ENCODE measurements at places on chromosomes 1 and 21. TPM values are rescaled to one million over a fixed set of nuclear protein-coding genes. Genes with fewer than 3 reads are reported as not detected.
A peak's percentile ranks its signal among the peaks of the same experiment; 100 is the strongest.

The PROK1 gene
- total RNA-seq = not detected

The MTARC1 gene
- total RNA-seq = 4.2 TPM

The TMEM269 gene
- not detected for total RNA-seq

The PYHIN1 gene
- total RNA-seq = not detected

The CD52 gene
- total RNA-seq = 3.8 TPM

The SPRR4 gene
- total RNA-seq = not detected

The STUM gene
- 7.6 TPM for total RNA-seq

The MTARC2 gene
- 21.0 TPM for total RNA-seq

The LRRC71 gene
- not detected for total RNA-seq

The CASQ1 gene
- total RNA-seq = 4.6 TPM

DNA sequence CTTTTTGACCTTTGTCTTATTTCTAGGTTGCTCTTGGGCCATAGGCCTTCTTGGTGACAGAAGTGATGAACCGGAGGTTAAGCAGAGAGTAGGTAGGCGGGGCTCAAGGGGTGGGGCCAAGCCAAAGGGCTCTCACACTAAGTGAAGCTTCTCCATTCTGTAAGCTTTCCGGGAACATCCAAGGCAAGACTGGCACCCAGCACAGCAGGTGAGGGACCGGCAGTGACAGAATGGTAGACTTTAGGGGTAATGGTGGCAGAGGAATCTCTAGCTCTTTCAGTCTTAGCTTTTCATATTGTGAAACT is at the start of gene TNFAIP8L2:
Gene TNFAIP8L2, plus strand, starts transcription at position 135 of the 305 bp plus-strand sequence. CDS start 2,049 bp downstream, outside the sequence.
- no peak for DNase-seq

GRCh38 chr1:212455803-212456528 is 23.2 kb downstream of the NENF start:
- peak; percentile 97 for DNase-seq

DNA sequence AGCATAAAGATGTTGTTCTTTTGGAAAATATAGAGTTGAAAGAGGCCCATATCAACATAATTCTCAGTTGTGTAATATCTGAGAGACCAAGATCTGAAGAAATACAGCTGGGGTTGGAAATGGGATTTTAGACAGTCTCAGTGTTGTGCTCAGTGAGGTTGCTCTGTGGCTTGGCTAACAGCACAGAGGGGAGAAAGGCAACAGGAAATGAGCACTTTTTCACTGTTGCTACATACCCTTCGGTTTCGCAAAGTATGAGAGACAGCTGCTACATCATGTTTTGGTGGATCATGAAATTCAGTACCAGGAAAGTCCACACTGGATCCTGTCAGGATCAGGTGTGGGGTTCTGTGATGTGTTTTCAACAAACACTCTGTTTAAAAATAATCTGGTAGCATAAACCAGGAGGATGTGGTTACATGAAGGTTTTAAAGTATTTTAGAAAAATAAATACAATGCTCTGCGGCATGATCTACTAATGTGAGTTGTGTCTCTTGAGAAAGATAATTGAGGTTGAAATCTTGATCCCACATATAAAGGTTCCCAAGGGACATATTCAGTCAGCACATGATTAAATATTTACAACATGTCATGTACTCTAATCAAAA is 7.0 kb upstream of the GPR88 start:
- no peak for DNase-seq

GRCh38 chr21:17636711-17637110 is 24.0 kb upstream of the BTG3 start:
- no peak for DNase-seq

DNA sequence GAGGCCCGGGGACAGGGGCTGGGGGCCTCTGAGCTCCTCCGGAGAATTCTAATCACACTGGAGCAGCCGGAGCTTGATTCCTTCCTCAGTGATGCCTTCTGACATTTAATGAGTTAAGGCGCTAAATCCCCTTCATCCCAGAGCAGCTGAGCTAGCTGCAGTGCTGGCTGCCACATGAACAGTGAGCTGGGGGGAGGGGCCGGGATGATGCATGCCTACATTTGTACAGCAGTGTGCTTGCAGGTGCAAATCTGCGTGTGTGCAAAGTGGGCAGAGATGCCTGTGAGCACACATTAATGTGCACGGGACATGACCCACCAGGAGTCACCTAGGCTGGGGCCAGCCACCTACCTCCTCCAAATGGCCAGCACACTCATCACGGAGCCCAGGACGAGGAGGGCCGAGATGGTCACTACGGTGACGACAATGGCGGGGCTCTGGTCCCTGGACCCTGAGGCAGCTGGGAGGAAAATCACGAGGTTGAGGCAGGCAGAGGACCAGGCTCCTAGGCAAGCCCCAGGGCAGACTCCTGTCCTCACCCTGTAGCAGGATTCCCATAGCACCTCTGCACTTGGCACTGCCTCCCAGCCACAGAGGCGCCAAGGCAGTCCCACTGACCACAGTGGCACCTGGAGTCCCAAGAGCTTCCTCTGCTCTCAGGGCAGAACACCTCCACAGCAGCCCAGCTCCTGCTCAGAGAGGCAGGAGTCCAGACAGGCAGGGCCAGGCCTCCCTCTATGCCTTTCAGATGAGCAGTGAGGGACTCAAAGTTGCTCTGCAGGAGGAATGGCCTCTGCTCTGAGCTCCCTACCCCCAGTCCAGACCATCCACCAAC is 34.7 kb downstream of the CDCA8 start:
- DNase-seq = no peak

GRCh38 chr1:54142146-54142900 is 10.5 kb downstream of the CDCP2 start:
- DNase-seq = no peak

GRCh38 chr1:66725885-66726665 is 26.2 kb upstream of the DYNLT5 start:
- DNase-seq = no peak

DNA sequence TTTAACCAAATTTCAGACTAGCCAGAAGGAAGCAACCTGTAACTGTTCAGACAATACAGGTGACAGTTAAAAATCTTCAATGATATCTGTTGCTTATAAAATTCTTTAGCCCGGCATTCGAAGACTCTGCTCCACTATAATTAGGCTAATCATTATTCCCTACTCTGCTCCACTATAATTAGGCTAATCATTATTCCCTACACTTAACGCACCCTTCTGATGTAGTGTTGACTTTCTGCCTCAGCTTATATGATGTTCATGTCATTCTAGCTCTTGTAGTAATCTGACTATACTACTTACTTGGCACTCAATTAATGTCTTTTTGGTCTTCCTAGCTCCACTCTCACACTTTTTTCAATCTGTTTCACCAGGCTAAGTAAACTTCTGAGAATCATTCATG is 13.3 kb downstream of the TESK2 start:
- DNase-seq = no peak

DNA sequence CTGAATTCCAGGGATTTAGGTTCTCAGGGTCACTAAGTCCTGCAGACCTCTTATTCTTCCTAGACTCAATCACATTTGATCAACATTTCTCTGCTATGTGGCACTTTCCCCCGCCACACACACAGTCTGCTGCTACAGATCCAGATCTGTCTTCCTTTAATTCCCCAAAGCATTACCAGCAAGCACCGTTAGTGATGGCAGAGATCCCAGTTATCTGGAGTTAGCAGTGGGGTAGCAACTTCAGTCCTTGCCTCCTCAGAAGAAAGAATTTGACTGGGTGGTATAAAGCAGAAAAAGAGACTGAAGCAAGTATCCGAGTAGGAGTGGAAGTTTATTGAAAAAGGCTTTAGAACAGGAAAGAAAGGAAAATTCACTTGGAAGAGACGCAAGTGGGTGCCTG is 100.4 kb upstream of the ETV3 start:
- peak; percentile 37 for DNase-seq

DNA sequence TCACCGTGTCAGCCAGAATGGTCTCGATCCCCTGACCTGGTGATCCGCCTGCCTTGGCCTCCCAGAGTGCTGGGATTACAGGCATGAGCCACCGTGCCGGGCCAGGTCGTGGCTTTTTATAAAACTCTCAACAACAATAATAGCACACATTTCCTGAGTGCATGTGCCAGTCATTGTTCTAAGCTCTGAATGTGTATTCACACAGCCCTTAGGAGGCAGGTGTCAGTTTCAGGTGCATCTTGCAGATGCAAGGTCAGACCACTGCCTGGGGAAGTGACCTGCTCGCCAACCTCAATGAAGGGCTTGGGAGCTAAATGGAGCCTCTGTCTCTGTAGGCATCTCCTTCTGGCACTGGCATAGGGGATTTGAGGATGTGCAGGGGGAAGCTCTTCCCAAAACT is 1.6 kb upstream of the LEFTY2 start:
- no peak for DNase-seq

DNA sequence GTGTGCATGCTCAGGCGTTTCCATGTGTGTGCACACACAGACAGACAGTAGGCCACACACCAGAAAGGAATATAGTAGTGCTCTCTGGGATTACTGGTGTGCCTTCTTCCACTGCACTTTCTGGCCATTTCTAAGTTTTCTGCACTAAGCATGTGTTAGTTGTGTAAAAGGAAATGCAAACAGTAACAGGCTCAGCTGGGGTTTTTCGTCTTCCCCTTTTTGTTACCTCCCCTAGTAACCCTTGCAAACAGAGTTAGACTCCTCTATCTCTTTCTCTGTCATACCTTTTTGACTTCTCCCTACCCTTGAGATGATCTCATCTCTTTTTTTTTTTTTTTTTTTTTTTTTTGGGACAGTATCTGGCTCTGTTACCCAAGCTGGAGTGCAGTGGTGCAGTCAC is 196.3 kb downstream of the SDCCAG8 start:
- no peak for DNase-seq

DNA sequence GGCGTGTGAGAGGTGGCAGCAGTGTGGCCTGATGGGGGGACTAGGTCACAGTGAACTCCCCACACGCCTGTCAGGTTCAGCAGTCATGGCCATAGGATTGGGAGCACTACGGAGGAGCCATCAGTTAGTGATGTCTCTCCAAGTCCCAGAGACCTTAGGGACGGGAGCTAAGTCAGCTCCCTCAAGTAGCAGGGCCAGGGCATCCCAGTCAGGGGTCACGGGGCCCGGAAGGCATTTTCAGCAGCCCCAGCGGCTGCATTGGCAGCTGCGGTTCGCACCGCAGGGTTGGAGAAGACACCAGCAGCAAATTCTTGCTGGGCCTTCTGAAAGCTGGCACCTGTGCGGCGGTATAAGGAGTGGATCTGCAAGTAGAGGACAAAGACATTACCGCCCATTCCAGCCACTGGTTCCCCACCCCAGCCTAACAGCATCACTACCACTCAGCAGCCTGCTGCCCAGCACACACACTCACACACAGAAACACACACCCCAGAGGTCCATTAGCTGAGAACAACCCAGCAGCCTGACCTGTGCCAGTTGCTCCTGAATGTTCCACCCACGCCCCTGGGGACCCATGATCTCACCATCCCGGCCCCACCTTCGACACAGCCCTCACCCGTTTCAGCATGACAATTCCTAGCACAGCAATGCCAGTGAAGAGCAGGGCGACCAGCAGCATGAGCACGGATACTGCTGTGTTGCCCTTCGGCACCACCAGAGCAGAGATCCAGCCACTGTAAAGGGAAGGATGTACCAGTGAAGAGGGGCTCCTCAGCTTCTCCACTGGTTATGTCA is 972 bp upstream of the ENTREP3 start:
- no peak for DNase-seq

DNA sequence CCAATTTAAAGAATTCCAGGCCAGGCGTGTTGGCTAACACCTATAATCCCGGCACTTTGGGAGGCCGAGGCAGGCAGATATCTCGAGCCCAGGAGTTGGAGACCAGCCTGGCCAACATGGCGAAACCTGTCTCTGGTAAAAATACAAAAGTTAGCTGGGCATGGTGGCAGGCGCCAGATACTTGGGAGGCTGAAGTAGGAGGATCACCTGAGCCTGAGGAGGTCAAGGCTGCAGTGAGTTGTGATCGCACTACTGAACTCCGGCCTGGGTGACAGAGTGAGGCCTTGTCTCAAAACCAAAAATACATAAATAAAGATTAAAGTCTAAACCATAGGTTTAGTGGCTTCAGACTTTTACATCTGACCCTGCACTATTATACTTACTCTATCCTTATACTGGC is 32.4 kb downstream of the BTG3 start:
- no peak for DNase-seq

DNA sequence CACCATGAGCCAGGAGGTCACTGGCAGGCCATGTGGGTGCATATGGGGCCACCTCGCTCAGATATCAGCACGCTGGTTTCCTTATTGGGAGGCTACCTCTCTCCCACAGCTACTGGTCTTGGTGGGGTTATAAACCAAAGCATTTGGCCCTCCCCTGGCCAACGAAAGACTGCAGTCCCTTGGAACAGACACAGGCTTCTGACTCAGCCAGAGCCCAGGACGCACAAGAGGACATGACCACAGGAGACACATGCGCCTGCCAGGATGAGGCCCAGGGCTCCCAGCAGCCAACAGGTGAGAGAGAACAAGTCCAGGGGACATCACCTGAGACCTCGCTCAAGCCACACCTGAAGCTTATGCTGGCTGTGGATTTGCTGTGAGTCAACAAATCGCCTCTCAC is 13.8 kb downstream of the NPHP4 start:
- DNase-seq = no peak

- no peak for DNase-seq
Observed at GRCh38 chr21:35291973-35292627, 243.0 kb upstream of the RUNX1 start.

DNA sequence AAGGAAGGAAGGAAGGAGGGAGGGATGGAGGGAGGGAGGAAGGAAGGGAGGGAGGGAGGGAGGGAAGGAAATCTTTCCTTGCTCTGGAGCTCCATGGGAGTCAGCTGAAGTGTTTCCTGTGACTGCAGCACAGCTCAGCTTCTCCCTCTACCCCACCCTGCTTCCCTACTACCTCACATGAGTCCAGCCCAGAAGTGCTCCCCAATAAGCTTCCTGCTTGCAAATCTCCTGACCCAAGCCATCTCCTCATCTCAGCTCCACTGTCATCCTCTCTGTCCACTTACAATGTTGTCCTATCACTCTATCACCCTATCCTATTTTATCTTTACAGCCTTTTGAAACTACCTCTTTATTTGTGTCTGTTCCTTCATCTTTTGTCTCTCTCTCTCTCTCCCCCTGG is 52.9 kb upstream of the SSBP3 start:
- DNase-seq = no peak

- peak; percentile 96 for DNase-seq
Observed at GRCh38 chr21:33380483-33380998, 22.7 kb upstream of the IFNGR2 start.

- no peak for DNase-seq
Observed at GRCh38 chr1:2496087-2496622, 20.1 kb downstream of the PLCH2 start.

- no peak for DNase-seq
Observed at GRCh38 chr1:209150114-209150513, 433.4 kb upstream of the CAMK1G start.
